ENCODE measurements at places on chromosomes 5 and 9. TPM values are rescaled to one million over a fixed set of nuclear protein-coding genes. Genes with fewer than 3 reads are reported as not detected.

Gene TAS2R1
- total RNA-seq, result not detected

Gene TMC1
- 0.43 TPM for total RNA-seq

Gene TICAM2
- total RNA-seq, result 2.1 TPM

Gene ENTPD8
- not detected for total RNA-seq

Gene C7
- not detected for total RNA-seq

Gene ROPN1L
- total RNA-seq, result 0.58 TPM

Gene UTP15
- total RNA-seq, result 34.4 TPM

Gene EXD3
- 23.7 TPM for total RNA-seq

Gene BARX1
- 0.38 TPM for total RNA-seq

Gene SVEP1
- not detected for total RNA-seq

Gene IFNA16
- not detected for total RNA-seq

Gene BARHL1
- total RNA-seq, result not detected

Gene PCDHA9
- total RNA-seq, result not detected

Gene PCDHGA3
- total RNA-seq, result not detected

Gene ZNF454
- 0.21 TPM for total RNA-seq

Gene DROSHA
- total RNA-seq, result 88.3 TPM

Gene LCN15
- total RNA-seq, result not detected

Data from activated T-cell treated with anti-CD3 and anti-CD28 coated beads, Interleukin-2, amount 50 U/mL, for 72 hours (primary cell).